ENCODE measurements at places on chromosomes 4 and X. TPM values are rescaled to one million over a fixed set of nuclear protein-coding genes. Genes with fewer than 3 reads are reported as not detected.

DNA sequence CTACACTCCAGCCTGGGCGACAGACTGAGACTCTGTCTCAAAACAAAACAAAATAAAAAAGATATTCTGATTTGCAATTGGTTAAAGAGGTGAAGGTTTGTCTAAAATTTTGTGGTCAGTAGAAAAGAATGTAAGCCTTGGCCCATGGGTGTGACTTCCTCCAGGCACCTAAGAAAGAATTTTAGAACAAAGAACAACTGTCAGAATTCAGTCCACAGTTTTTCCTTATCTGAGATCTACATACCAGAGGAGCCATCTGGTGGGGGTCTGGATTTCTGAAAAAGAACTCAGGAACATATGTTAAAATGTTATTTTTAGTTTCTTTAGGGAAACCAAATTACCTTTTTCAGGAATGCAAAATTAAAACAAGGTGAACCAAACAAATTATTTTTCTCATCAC, 434.1 kb downstream of the ANKRD50 start:
- H3K36me3 ChIP-seq, result no peaks in the 10 kb centered on the region
- DNase-seq, result no peak
- H3K4me1 ChIP-seq, result no peaks in the 10 kb centered on the region
- no peak overlapping the region for H3K27ac ChIP-seq
- H3K4me3 ChIP-seq, result no peak overlapping the region

GRCh38 chr4:173860094-173860493, 330.1 kb upstream of the HAND2 start:
- H3K27ac ChIP-seq, result no peak overlapping the region
- no peaks in the 10 kb centered on the region for H3K36me3 ChIP-seq
- no peak overlapping the region for H3K4me3 ChIP-seq

GRCh38 chr4:8675383-8675782, 82.8 kb downstream of the CPZ start:
- H3K4me3 ChIP-seq, result no peak overlapping the region
- H3K27me3 ChIP-seq, result peaks cover 40% of the 10 kb centered on the region
- H3K27ac ChIP-seq, result no peak overlapping the region
- DNase-seq, result no peak
- H3K36me3 ChIP-seq, result no peaks in the 10 kb centered on the region
- H3K4me1 ChIP-seq, result no peaks in the 10 kb centered on the region

Gene CYTL1
- 7.5 TPM for total RNA-seq

Gene SUV39H1
- total RNA-seq, result 29.9 TPM

DNA sequence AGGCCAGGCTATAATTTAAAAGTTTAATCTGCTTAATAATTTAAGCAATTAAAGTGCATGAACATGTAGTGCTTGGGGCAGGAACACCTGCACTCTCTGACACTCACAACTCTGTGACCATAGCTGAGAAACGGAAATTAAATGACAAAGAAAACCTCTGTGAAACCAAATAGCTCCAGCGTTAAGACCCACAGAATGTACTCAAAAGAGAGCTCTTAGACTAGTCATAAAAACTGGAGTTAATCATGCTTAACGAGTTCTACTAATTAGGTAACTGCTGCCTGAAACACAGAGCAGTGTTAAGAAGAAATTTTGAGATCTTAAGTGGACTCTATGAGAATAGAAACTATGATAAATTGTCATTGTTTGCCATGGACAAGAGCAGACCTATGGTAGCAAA, 174.4 kb upstream of the SPIN4 start:
- no peak for DNase-seq
- H3K27me3 ChIP-seq, result no peaks in the 10 kb centered on the region
- no peak overlapping the region for H3K27ac ChIP-seq
- H3K4me1 ChIP-seq, result no peaks in the 10 kb centered on the region
- H3K4me3 ChIP-seq, result no peak overlapping the region

- no peaks in the 10 kb centered on the region for H3K36me3 ChIP-seq
- H3K4me1 ChIP-seq, result no peaks in the 10 kb centered on the region
- no peaks in the 10 kb centered on the region for H3K27me3 ChIP-seq
Measured at GRCh38 chr4:21451032-21451431, 497.5 kb downstream of the KCNIP4 start.

DNA sequence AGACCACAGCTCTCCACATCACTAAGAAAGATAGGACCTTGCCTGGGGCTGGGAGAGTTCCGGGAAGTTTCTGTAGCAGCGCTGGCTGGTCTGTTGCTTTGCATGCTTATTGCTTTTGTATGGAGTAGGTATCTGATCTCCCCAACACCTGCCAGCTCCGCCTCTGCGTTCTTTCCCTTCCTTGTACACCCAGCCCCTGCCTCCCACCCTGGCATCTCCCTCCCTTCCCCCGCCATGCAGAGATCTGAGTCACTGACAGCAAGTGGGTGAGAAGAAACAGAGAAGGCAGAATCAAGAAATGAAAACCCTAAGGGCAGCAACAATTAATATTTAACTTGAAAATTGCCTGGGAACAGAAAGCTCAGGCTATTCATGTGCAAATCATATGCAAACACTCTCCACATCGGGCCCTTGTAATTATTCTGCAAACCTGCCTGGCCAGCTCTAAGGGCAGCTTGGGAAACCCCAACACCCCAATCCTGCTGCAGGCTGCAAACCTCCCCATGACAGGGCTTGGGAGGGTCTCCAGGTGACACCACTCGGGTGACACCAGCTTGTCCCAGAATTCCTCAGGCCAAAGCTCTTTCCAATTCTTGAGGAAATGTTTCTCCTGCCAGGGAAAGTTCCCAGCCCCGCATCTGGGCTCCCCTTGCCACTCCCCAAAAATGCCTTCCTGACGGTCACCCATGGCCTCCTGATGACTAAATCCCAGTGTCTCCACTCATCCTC, 257.2 kb downstream of the FBXW7 start:
- H3K27me3 ChIP-seq, result no peaks in the 10 kb centered on the region
- H3K4me1 ChIP-seq, result peaks cover 6% of the 10 kb centered on the region
- H3K36me3 ChIP-seq, result no peaks in the 10 kb centered on the region
- H3K4me3 ChIP-seq, result no peak overlapping the region
- H3K27ac ChIP-seq, result no peak overlapping the region

Gene PFKFB1
- total RNA-seq, result not detected

- no peaks in the 10 kb centered on the region for H3K4me1 ChIP-seq
- DNase-seq, result no peak
- H3K36me3 ChIP-seq, result no peaks in the 10 kb centered on the region
- H3K4me3 ChIP-seq, result no peak overlapping the region
Measured at GRCh38 chr4:82640540-82640939, 78.8 kb upstream of the TMEM150C start.

Gene TRMT2B
- total RNA-seq, result 20.8 TPM

Gene ARL9
- 0.24 TPM for total RNA-seq

- peak; percentile 86 for DNase-seq
- no peaks in the 10 kb centered on the region for H3K36me3 ChIP-seq
- no peak overlapping the region for H3K27ac ChIP-seq
- no peaks in the 10 kb centered on the region for H3K27me3 ChIP-seq
Measured at GRCh38 chr4:145840162-145840768, 98.4 kb downstream of the ZNF827 start.

GRCh38 chrX:74656079-74656745, 41.8 kb upstream of the RLIM start:
- H3K27ac ChIP-seq, result no peak overlapping the region
- H3K36me3 ChIP-seq, result no peaks in the 10 kb centered on the region
- H3K27me3 ChIP-seq, result no peaks in the 10 kb centered on the region
- no peak for DNase-seq

Gene CT45A5
- not detected for total RNA-seq

- H3K27ac ChIP-seq, result peak within 1 kb of the TSS; percentile 75
- DNase-seq, result peak; percentile 94
- peaks cover 8% of the 10 kb centered on the region for H3K4me1 ChIP-seq
Measured at GRCh38 chr4:103198111-103198765, at the start of gene CENPE. CENPE (minus strand) TSS chr4:103198343; CDS start chr4:103198319, 24 bp downstream.

- H3K27ac ChIP-seq, result no peak overlapping the region
- H3K36me3 ChIP-seq, result no peaks in the 10 kb centered on the region
- no peak for DNase-seq
- peaks cover 8% of the 10 kb centered on the region for H3K4me1 ChIP-seq
- no peak overlapping the region for H3K4me3 ChIP-seq
- H3K27me3 ChIP-seq, result no peaks in the 10 kb centered on the region
Measured at GRCh38 chrX:46876901-46877300, 35.3 kb upstream of the JADE3 start.

DNA sequence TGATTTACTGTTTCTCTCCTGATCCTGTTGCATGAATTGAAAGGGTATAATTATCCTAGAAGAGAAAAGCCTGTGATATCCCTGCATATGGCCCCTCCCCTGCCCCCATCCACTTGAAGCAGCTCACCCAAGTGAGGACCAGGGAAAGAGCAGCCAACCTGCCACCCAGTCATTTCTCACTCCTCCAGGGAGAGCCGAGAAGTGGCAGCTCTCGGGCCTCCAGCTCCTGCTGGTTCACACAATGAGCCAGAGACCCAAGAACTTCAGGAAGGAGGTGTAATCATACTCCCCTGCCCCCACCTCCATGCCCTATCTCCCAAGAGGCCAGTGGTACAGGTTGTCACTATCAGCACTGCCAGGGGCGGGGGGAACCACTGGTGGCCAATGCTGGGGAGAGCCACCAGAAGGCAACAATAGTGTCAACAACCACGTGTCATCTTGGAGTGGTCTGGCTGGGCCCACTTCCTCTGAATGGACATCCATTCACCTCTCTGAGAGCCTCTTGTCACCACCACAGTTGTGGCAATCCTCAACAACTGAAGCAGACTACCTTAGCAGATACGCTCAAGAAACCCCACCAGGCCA, 42.9 kb downstream of the APOO start:
- no peak overlapping the region for H3K27ac ChIP-seq
- DNase-seq, result no peak
- no peaks in the 10 kb centered on the region for H3K36me3 ChIP-seq
- no peak overlapping the region for H3K4me3 ChIP-seq

GRCh38 chrX:104309169-104309568, 54.4 kb upstream of the ESX1 start:
- H3K27ac ChIP-seq, result no peak overlapping the region
- H3K4me1 ChIP-seq, result no peaks in the 10 kb centered on the region
- DNase-seq, result no peak

- no peak for DNase-seq
- no peaks in the 10 kb centered on the region for H3K4me1 ChIP-seq
- H3K4me3 ChIP-seq, result no peak overlapping the region
- H3K36me3 ChIP-seq, result no peaks in the 10 kb centered on the region
- H3K27me3 ChIP-seq, result no peaks in the 10 kb centered on the region
- no peak overlapping the region for H3K27ac ChIP-seq
Measured at GRCh38 chr4:73252001-73252400, 6.6 kb downstream of the ANKRD17 start.

GRCh38 chr4:67020438-67020797, 524.9 kb downstream of the CENPC start:
- H3K4me3 ChIP-seq, result no peak overlapping the region
- no peak for DNase-seq
- no peaks in the 10 kb centered on the region for H3K36me3 ChIP-seq
- no peaks in the 10 kb centered on the region for H3K27me3 ChIP-seq
- no peak overlapping the region for H3K27ac ChIP-seq

Gene ZNF141
- 27.7 TPM for total RNA-seq

Gene PPAT
- total RNA-seq, result 38.6 TPM

Gene ZMAT1
- total RNA-seq, result 2.5 TPM

DNA sequence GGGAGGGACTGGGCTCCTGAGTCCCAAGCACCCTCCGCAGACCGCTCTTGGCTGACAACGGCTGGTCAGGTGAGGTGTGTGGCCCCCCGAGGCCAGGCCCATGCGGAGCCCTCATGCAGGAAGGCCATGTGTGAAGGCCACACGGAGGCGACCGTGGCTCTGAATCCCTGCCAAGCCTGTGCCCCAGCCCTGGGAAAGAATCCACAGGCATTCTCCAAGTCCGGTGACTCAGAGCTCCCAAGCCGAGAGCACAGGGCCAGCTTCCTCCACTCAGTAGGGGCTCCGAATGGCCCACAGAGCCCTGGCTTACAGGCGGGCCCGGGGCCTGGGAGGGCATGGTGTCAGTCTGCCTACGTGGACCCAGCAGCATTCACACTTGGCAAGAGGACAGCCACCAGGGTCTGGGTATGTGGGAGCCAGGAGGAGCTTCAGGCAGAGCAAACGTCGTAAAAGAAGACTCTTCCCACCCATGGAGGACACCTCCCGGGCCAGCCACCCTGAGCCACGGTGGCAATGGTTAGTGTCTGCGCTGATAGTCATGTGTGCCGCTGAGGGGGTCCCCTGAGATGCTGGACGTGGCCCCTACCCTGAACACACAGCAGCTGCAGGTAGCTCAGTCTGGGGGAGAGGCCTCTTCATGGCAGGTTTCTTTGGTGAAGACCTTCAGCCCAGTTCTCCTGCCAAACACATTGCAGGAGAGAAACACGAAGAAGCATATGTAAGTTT, 105.7 kb downstream of the PSAPL1 start:
- no peak overlapping the region for H3K4me3 ChIP-seq
- H3K36me3 ChIP-seq, result no peaks in the 10 kb centered on the region
- H3K27ac ChIP-seq, result no peak overlapping the region
- DNase-seq, result no peak

GRCh38 chr4:42816189-42816879, 76.2 kb upstream of the GRXCR1 start:
- no peak for DNase-seq
- no peaks in the 10 kb centered on the region for H3K27me3 ChIP-seq
- no peak overlapping the region for H3K27ac ChIP-seq
- H3K4me3 ChIP-seq, result no peak overlapping the region
- no peaks in the 10 kb centered on the region for H3K4me1 ChIP-seq
- H3K36me3 ChIP-seq, result no peaks in the 10 kb centered on the region

Gene SUPT20HL1
- not detected for total RNA-seq

- peaks cover 9% of the 10 kb centered on the region for H3K4me1 ChIP-seq
- no peak for DNase-seq
- H3K4me3 ChIP-seq, result no peak overlapping the region
- no peaks in the 10 kb centered on the region for H3K36me3 ChIP-seq
- no peak overlapping the region for H3K27ac ChIP-seq
Measured at GRCh38 chrX:46571423-46572339, 1.9 kb upstream of the CHST7 start.

DNA sequence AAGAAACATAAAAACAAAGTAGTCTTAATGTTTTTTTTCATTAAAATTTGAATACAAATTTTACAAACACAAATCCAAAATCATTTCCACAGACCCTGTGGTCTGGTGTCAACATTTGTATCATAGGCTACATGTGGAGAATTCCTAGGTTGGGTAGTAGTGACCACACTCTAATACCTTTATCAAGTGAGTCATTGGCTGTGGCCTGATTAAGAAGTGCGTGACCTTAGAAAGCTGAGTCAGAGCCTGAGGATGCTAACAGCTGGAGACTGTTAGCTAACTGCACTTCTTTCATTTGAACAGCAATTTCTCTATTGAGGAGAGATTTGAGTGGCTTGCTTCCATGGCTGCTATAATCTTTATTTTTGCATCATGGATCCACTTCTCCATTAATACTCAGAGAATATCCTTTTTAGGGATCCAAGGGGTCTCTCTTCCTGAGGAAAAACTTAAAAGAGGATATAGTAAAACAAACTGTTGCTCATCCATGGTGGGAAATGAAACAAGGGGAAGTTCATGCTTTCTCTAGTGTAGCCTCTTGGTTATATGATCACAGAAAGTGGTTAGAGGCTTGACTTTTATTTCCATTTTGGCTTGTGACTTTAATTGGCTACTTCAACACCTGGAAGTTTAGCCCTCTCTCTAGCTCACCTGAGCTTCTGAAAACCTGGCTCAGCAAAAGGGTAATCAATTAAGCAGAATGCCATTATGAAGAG, 335.8 kb downstream of the PABPC4L start:
- no peaks in the 10 kb centered on the region for H3K27me3 ChIP-seq
- no peaks in the 10 kb centered on the region for H3K36me3 ChIP-seq
- no peak overlapping the region for H3K27ac ChIP-seq

Gene HMX1
- 0.15 TPM for total RNA-seq

GRCh38 chr4:27716693-27717430, 856.2 kb downstream of the STIM2 start:
- H3K4me3 ChIP-seq, result no peak overlapping the region
- H3K4me1 ChIP-seq, result no peaks in the 10 kb centered on the region
- DNase-seq, result no peak

All from A673 (cell line).